ENCODE measurements at places on chromosomes 4 and X.

DNA sequence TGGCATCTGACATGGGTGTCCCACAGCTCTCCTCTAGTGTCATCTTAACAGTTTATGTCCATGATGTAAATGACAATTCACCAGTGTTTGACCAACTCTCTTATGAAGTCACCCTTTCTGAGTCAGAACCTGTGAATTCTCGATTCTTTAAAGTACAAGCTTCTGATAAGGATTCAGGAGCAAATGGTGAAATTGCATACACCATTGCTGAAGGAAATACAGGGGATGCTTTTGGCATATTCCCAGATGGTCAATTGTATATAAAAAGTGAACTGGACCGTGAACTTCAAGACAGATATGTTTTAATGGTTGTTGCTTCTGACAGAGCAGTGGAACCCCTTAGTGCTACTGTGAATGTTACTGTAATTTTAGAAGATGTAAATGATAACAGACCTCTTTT, 4.6 kb downstream of the FAT4 start:
- DNase-seq: no peak

GRCh38 chr4:20890761-20891160, 190.5 kb downstream of the PACRGL start:
- no peak for DNase-seq

GRCh38 chr4:137572163-137572562, 39.9 kb upstream of the PCDH18 start:
- no peak for DNase-seq

- DNase-seq: no peak
Measured at GRCh38 chr4:53785996-53786395, 194.7 kb upstream of the LNX1 start.

DNA sequence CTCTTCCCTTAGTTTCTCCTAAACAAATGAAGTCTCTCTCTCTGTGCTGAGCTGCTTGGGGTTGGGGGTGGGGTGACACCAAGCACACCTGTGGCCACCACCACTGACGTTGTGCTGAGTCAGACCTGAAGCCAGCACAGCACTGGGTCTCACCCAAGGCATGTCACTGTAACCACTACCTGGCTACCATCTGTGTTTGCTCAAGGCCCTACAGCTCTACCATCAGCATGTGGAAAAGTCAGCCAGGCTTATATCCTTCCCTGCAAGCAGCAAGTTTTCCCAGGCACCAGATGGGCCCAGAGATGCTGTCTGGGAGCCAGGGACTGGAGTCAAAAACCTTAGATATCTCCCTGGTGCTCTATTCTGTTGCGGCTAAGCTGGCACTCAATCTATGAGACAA, 6.9 kb downstream of the CXCL10 start:
- no peak for DNase-seq

- DNase-seq: no peak
Measured at GRCh38 chr4:64899563-64899962, 490.3 kb upstream of the TECRL start.

- DNase-seq: no peak
Measured at GRCh38 chrX:20412871-20413486, 146.3 kb upstream of the RPS6KA3 start.

DNA sequence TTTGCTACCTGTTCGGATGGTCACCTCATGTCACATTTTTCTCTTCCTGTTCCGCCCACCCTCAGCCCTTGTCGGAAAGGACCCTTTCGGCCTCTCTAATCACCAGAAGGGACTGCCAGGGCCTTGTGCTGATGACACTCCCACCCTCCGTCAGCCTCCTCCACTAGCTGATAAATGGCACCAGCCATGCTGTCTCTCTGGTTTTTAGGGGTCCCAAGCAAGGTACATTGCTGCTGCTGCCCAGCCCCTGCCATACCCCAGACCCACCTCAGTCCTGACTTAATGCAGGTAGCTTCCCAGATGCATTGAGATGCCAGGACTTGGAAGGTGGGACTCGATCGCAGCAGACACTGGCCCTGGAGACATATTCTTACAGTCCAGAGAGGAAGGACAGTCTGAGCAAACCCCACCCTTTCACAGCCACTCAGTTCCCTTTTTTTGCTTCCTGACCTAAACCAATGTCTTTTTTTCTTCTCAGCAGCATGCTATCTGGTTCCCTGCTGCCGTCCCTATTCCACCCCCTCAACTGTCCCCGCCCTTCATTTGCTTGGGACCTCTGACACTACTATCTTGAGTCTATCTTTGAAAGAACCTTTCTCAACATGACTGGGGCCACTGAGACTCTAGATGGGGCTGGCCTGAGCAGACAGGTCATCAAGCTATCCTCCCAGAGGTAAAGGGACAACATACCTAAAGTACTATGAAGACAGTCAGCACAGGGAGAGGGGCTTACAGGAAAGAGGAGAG, at the start of gene BTK:
Gene BTK, minus strand, starts transcription at position 397 of the 747 bp plus-strand sequence. CDS start 10,907 bp downstream, outside the sequence.
- no peak for DNase-seq

GRCh38 chrX:11474576-11474975, 181.4 kb downstream of the AMELX start:
- no peak for DNase-seq

DNA sequence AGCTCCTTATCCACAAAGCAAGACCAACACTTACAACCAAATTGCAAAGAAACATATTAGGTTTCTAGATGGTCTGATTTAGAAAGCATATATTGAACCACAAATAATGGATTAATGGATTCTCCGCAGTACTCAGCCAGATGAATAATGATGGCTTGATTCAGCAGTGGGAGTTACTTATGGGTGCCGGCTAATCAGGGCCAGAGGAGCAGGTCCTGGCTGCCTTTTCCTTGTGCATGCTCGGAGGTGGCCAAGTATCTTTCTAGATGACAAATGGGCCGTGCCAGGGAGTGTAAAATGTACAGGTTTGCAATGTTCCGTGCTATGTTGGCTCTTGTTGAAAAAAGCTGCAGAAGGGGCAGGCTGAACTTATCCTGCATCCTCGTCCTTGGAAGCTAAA, 70.2 kb downstream of the VCX3A start:
- no peak for DNase-seq

DNA sequence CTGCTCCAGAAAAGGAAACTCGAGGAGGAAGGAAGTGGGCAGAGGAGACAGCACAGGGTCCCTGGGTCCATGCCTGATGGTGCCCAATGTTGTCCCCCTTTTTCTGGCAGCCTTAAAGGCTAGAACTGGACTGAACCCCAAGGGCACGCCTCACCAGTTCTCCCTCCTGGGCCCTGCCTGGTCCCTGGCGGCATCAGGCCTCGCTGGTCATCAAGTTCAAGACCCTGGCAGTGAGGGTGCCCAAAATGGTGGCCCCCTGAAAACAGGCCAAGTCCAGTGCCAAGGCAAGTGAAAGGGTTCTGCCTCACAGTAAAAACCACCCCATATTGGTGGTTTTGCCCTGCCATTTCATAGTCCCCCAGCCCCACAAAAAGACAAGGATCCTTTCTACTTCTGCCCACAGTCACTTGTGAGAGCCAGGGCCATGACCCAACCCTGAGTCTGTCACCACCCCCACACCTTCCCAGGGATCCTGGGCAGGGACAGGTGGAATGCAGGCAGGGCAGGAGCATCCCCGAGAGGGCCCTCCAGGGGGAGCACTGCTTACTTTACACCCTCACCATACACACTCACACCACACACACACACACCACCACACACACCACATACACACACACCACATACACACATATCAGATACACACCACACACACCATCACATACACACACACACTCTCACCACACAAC, 107.6 kb downstream of the DCTD start:
- DNase-seq: no peak

- DNase-seq: no peak
Measured at GRCh38 chrX:107566604-107567262, 61.6 kb upstream of the PRPS1 start.

GRCh38 chr4:54746218-54746617, 88.5 kb downstream of the KIT start:
- DNase-seq: no peak

Measured in H54 (cell line).